ENCODE measurements at places on chromosomes 13 and 19.

DNA sequence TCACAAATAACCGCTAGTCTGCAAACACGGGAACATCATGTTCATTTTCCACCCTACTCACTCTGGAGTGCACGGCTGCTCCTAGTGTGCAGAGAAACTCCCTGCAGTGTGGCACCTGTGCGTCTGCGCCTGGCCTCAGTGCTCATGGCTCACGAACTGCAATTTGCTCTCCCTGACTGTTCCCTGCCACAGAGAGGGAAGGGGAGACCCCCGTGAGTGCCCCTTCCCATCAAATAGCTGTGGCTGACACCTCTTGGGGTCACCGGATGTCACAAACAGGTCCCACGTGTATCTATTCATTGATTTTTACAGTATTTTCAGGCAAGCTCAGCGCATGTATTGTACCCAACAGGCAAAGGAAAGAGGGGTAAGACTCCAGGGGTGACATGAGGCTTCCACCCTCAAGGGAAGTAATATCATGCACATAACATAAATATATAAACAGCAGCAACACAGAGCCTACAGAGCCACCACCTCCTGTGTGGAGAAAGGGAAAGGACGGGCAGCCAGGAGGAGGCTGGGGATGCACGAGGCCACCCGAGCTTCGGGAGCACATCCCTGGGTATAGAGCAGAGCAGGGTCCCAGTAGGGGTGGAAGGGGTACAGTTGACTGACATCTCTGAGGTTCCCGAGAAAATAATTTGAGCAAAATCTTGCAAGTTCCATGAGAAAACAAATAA lies 140.3 kb upstream of the SOX1 start:
- DNase-seq, result no peak

GRCh38 chr13:38398711-38399493 lies 49.3 kb downstream of the UFM1 start:
- DNase-seq, result no peak

DNA sequence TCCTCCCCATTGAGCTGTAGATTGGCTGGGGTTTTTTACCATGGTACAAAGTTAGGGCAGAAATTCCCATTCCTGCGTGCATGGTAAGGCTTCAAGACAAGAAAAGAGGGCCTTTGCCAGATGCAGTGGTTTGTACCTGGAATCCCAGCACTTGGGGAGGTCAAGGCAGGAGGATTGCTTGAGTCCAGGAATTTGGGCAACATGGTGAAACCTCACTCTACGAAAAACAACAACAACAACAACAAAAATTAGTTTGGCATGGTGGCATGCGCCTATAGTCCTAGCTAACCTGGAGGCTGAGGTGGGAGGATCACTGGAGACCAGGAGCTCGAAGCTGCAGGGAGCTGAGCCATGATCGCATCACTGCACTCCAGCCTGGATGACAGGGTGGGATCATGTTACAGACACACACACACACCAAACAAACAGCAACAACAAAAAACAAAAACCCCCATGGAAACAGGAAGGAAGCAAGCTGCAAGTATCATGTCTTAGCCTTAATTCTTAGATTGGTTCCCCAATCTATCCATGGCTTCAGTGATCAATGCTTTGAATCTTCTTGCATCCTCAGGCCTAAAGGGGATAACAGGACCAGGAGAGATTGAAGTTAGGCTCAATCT lies 5.5 kb upstream of the WTIP start:
- DNase-seq, result no peak

GRCh38 chr19:55255618-55256423 lies 3.0 kb downstream of the PPP6R1 start:
- no peak for DNase-seq

- no peak for DNase-seq
Observed at GRCh38 chr19:32287811-32288227, 57.6 kb upstream of the ZNF507 start.

- no peak for DNase-seq
Observed at GRCh38 chr19:10812196-10812595, 23.8 kb downstream of the TMED1 start.

DNA sequence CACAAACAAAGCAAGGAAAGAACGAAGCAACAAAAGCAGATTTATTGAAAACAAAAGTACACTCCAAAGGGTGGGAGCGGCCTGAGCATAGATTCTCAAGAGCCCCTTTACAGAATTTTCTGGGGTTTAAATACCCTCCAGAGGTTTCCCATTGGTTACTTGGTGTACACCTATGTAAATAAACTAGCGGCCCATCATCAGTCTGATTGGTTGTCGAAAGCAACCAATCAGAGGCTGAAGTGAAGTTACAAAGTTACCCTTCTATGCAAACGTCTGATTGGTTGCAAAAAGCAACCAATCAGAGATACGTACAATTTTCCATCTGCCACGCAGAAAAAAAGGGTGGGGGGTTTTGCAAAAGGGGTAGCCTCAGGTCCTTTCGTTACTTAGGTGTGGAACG lies 96.3 kb upstream of the UBAC2 start:
- no peak for DNase-seq

DNA sequence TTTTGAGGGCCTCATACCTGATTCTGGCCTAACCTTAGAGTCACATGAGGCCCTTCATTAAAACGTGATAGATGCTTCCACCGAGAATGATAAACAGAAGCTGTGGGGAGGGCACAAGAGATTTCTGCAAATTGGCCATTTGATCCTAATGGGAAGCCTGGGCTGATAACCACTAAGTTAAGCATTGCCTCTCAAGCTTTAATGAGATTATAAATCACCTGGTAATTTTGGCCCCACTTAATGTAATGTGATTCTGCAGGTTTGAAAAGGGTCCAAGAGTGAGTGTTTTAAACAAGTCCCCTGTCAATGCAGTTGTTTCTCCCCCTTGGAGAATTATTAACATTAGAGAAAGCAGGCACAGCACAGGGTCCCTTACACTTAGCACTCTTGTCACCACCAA lies 42.0 kb downstream of the ZNF486 start:
- DNase-seq, result no peak

- no peak for DNase-seq
Observed at GRCh38 chr19:28948566-28948965, 264.4 kb downstream of the UQCRFS1 start.

Data from stimulated activated naive CD4-positive, alpha-beta T cell (primary cell).